Adrenal gland (tissue), 19 donors: ENCODE measurements at places on chromosomes 5 and 9.
A peak's percentile ranks its signal among the peaks of the same experiment; 100 is the strongest.

GRCh38 chr5:133051542-133052316, at the start of gene HSPA4:
HSPA4 (plus strand) TSS chr5:133052013; CDS start chr5:133052251, 238 bp downstream.
- DNase-seq, result peak; percentile 99

DNA sequence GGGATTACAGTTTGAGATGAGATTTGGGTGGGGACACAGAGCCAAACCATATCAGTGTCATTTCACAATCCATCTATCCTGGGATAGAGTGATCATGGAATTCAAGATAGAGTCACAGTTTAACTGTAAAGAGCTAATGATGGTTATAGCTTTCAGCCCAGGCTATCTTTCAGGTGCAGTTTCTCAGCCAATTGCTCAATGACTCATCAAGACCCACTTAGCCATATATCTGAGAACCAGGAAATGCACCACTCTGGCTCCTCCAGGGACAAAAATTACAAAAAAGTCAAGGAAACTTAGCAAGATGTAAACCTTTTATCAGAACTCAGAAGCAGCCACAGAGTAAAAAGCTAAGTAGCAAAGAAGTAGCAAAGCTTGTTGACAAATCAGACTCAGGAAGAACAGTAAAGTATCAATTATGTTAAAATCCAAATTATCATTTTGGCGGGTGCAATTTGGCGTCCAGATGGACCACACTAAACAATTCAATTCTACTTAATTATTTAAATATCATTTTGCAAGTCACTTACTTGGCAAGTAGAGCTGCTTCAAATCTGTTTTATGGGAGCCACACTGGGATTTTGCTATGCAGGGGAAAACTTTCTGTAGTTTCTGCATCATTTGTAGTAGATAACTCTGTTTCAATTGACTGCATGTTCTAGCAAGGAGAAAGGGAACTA, 169.4 kb downstream of the TLE1 start:
- no peak for DNase-seq

DNA sequence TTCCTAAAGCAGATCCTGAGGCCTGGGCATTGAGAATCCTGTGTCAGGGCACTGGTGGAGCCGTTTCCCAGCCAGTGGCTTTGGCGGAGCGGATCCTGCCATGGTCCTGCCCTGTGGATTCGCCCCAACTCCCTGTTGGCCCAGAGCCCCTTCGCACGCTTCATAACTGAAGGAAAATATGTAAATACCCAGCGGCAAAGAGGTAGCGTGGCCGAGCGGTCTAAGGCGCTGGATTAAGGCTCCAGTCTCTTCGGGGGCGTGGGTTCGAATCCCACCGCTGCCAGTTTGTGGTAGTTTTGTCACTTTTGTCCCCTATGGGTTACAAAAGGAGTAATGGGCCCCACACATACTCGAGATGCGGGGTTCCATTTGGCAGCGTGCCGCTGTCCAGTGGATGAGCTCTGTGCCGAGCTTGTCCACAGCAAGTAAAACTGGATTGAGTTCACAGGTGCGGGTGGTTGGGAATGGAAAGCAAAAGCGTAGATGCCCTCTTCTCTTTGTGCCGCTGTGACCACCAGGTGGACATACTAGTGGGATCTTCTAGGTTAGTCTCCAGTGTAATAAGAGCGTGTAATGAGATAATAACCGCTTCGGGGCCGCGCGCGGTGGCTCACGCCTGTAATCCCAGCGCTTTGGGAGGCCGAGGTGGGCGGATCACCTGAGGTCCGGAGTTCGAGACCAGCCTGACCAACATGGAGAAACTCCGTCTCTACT, 17.3 kb downstream of the TRIM7 start:
- DNase-seq, result peak; percentile 94

DNA sequence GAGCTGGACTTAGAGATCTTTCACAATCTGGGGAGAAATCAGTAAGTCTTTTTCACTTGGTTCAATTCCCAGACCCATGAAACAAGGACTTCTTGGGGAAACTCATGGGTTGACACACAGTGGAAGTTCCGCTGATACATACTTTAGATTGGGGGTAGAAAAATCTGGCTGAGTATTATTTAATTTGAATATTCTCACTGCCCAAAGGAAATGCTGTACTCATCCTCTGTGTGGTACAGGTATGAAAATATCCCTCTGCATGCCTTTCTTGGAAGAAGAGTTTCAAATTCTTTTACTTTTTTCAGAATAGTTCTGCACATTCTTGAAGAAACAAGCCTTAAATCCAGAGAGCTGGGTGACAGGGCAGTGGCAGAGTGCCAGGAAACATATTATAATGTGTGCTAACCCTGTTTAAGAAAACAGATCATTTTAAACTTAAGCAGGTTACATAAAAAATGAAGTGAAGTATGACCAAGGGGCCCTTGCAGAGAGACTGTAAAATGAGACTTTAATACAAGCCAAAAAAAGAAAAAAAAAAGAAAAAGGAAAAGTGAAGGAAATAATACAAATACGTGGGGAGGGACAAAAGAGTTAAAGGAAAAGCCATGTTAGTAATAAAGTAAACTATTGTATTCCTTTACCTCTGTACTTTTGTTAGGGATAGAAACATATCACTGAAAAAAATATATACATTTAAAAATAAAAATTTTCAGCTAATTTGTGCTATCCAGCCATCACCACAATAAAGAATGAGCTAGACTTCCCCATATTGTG, 173.4 kb upstream of the NR3C1 start:
- peak; percentile 24 for DNase-seq

DNA sequence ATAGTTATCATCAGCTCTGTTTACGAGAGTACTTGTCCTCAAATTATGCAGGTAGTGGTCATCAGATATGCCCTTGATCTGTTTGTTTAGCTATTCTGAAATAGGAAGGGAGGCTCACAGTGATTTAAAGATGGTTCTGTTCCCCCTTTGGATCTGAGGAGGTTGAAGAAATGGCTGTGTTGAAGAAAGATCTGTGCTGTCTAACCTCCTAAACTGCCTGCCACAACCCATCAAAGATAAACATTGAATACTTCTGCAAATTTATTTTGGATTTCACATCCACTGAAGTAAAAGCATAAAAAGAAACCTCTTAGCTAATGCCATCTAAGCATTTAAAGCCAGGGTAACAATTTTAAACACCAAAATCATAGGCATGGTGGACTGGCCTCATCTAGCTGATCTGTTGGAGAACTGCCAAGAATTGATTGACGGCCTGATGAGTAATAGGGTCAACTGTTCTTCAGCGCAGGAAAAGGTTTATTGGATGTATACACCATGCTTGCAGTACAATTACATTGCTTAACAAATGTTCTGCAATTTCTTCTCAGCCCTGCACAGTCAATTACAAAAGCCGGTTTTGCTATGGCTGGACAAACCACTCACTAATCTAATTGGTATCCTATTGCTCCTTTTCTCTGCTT, 97.6 kb downstream of the SEMA6A start:
- DNase-seq, result no peak

DNA sequence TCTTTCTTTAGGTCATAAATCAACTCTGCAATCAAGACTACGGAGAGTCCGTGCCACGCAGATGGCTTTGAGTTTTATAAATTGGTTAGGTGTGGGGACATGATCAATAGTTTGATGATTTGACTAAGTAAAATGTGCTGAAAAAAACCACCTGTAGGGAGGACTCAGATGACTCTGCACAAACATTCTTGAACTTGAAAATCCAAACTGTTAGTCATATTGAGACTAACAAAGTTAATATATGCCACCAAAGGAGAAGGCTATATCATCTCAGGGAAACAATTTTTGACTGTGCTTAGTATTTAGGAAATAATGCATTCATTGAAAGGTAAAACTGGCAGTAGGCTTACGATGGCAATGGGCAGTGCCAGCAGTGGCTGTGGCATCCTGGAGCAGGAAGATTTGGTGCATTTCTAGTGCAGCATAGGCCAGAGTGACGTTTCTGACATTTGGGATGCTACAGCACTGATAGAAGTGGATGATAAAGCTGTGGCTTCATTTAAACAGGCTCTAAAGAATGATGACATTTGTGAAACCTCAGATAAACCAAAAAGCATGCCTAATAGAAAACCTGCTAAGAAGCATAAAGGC, 291.1 kb downstream of the MLLT3 start:
- DNase-seq, result no peak

DNA sequence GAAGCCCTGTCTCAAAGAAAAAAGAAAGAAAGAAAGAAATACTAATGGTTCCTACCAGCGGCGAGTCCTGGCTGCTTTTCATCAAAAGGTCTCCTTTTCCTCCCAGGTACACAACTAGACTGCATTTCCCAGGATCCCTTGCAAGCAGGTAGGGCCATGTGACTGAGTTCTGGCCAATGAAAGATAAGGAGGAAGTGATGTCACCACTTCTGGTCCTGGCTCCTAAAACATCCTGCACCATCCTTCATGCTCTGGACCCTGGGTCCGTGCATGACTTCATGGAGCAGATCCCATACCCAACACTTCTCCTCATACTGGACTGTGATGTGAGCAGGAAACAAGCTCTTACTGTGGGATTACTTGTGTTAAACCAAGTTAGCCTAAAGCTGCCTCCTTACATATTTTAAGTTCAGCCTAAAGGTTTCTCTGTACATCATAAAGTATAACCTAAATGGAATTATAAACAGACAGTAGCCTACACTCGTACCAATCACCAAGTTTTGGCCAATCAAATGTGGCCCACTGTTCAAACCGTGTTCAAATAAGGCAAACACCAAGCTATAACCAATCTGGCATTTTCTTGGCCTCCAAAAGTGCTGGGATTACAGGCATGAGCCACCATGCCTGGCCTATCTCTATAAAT, 30.2 kb upstream of the FUBP3 start:
- no peak for DNase-seq
